ENCODE measurements at places on chromosomes 12 and 14.
A peak's percentile ranks its signal among the peaks of the same experiment; 100 is the strongest.

DNA sequence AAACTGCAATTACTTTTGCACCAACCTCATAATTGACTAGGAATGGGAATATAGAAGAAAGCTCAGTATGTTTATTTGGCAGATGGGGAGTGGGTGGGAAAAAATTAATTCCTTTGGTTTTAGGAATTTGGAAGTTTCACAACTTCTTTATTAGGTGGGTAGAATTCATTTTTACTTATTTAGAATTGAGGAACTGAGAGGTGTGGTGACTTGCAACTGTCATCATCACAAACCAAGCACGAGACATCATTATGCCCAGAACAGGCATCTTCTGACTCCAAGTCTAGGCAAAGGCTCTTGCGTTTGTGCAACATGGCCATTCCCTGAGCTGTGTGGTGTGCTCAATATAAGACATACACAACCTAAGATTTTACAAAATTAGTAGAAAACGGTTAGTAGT, 380.0 kb downstream of the ATP23 start:
- no peak for DNase-seq

DNA sequence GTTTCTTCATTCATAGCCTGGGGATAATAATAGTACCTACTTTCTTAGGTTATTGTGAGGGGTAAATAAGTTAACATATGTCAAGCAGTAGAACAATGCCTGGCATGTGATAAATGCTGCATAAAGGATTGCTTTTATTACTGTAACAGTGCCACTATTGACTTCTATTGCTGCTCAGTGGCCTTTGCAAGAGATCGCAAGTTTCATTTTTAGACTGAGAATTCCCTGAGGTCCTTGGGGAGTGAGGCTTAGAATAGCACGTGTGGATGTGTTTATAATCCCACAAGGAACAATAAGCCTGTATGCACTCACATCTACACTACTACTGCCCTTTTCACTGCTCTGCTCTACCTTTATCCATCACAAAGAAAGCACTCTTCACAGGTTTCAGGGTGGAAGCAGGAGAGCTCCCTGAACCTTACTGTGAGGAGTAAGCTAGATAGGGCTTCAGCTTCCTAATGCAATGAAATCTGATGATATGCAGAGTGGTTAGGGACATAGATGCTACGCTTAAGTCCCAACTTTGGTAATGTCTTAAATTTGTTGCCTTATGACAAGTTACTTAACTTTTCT, 302.6 kb downstream of the SNAPC1 start:
- no peak for DNase-seq

DNA sequence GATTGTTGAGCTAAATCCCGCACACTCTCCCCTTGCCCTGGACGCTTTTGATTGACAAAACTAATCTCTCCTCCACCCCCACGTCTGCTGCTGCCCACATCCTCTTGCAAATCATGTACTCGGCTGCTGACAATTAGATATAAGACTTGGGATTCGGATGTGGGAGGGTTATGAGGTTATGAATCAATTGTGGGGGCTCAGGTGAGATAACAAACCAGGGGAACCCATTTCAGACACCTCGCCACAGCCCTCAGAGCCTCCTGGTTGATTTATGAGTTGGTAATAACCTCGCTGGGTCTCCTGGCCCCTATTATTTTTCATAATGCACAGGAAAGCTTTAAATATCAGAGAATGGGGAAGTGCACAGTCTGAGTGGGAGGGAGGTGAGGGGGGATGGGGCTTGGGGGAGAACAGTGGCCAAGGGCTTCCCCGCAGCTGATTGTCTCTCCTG, 449.9 kb downstream of the DPF3 start:
- DNase-seq, result peak; percentile 26

DNA sequence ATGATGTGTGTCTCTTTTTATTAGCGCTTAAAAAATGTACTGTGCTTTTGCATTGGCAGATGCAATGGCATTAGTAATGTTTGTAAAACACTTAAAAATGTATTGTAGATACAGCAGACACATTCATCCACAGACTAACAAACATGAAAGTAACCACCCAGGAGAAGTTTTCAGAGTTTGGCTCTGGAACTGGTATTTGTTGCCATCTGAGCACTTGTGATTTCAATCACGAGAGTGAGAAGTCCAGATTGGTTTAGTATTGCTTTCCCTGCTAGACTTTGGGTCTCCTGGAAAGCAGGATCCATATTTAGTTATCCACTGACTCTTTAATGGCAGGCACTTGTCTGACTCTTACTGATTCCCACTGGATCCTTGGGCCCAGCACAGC, 13.2 kb downstream of the RASSF8 start:
- no peak for DNase-seq

- no peak for DNase-seq
These were observed 159.1 kb downstream of the ADGRD1 start for GRCh38 chr12:131112700-131113290.

DNA sequence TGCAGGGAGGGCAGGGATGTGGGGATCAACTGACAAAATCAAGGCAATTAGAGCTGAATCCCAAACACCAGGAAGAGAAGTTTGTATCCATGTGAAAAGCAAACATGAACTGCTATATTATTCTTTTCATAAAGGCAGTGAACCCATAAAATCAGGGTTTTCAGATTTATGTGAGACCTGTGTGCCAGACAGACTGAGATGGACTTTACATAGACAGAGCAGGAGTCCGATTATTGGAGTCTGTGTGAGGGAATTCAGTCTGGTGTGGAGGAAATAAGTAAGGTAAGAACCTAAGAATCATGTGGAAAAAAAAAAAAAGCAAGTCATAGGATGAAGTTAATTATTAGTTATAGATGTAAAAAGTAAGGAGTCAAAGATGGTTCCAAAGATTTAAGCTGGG, 45.1 kb upstream of the SYCP3 start:
- no peak for DNase-seq

All from CD4-positive, alpha-beta T cell treated with Interleukin-12 subunit alpha and Interleukin-12 subunit beta, for 1 hour (primary cell).